ENCODE measurements at places on chromosomes 13 and 19. TPM values are rescaled to one million over a fixed set of nuclear protein-coding genes. Genes with fewer than 3 reads are reported as not detected.
A peak's percentile ranks its signal among the peaks of the same experiment; 100 is the strongest.

DNA sequence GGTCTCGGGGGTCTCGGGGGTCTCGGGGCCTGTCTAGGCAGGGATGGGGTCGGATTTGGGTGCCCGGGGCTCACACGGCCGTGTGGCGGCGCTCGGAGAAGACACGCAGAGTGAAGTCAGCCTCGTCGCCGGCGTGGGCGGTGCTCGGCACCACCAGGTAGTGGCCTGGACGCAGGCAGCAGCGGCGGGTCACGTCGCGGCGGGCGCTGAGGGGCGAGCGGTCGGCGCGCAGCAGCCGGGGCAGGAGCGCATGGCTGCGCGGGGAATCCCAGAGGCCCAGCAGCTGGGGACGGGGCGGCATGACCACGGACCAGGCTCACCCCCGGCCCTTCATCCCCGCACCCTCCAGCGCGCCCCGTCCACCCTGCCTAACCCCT, 8.2 kb downstream of the CAPN12 start:
- no peak overlapping the region for H3K27ac ChIP-seq
- peaks cover 24% of the 10 kb centered on the region for H3K4me1 ChIP-seq
- H3K36me3 ChIP-seq, result peaks cover 11% of the 10 kb centered on the region
- no peaks in the 10 kb centered on the region for H3K27me3 ChIP-seq

- peak within 1 kb of the TSS; percentile 92 for H3K4me3 ChIP-seq
- H3K36me3 ChIP-seq, result peaks cover 29% of the 10 kb centered on the region
- H3K4me1 ChIP-seq, result peaks cover 11% of the 10 kb centered on the region
- peak; percentile 79 for DNase-seq
These were observed at the start of gene CDC16 for GRCh38 chr13:114234645-114235421. Gene CDC16, plus strand, starts transcription at chr13:114234897. Its CDS starts 188 bp downstream, at chr13:114235085.

The SELENOV gene
- not detected for total RNA-seq

The ZNF610 gene
- 5.7 TPM for total RNA-seq

The ZNF71 gene
- total RNA-seq, result 10.9 TPM

The TUBB4A gene
- 0.75 TPM for total RNA-seq

The SLC25A41 gene
- 0.55 TPM for total RNA-seq

GRCh38 chr19:10655457-10656312, 1.5 kb downstream of the ILF3 start:
- H3K4me3 ChIP-seq, result peak overlapping the region; percentile 96
- peak overlapping the region; percentile 99 for H3K27ac ChIP-seq
- peaks cover 13% of the 10 kb centered on the region for H3K4me1 ChIP-seq
- no peaks in the 10 kb centered on the region for H3K27me3 ChIP-seq

The PRTN3 gene
- not detected for total RNA-seq

GRCh38 chr19:14375582-14376291, 5.5 kb upstream of the ADGRE5 start:
- H3K27me3 ChIP-seq, result no peaks in the 10 kb centered on the region
- no peak overlapping the region for H3K27ac ChIP-seq
- no peak overlapping the region for H3K4me3 ChIP-seq
- H3K36me3 ChIP-seq, result no peaks in the 10 kb centered on the region
- DNase-seq, result no peak

The DOCK6 gene
- total RNA-seq, result 48.2 TPM

The ZNF20 gene
- total RNA-seq, result 8.2 TPM

The PALM3 gene
- 1.6 TPM for total RNA-seq

- H3K4me1 ChIP-seq, result no peaks in the 10 kb centered on the region
- H3K36me3 ChIP-seq, result no peaks in the 10 kb centered on the region
- H3K27ac ChIP-seq, result no peak overlapping the region
- peak; percentile 6 for DNase-seq
These were observed 199.4 kb downstream of the USP12 start for GRCh38 chr13:26971990-26972887.

The ZNF583 gene
- 6.4 TPM for total RNA-seq

DNA sequence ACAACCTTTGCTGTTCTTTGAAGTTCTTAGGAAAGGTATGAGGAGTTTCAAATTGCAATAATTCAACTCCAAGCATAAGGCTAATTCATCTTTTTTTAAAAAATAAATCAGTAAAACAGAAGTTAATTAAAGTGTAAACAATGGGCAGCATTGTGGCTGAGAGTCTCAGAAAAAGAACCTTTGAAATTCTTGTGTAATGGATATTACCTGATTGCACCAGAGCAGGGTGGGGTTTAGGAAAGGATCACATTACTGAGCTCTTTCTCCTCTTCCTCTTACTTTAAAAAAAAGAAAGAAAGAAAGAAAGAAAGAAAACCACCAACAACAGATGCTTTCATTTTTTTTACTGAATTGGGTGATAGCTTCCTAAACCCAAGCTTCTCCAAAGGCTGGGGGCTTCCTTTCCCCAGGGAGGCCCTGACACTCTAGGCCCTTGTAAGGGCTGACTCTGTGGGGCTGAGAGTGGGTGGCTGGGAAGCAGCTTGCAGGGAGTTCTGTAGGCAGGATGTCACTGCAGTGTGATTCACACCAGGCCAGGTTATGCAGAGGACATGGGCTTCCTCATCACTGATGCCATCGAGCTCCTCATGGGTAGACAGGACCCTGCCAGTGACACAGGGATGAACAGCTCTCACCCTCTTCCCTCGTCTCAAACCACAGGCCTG, 564.5 kb downstream of the FGF9 start:
- H3K36me3 ChIP-seq, result no peaks in the 10 kb centered on the region
- no peak for DNase-seq
- H3K4me1 ChIP-seq, result no peaks in the 10 kb centered on the region
- H3K27ac ChIP-seq, result no peak overlapping the region

The CYP4F3 gene
- not detected for total RNA-seq

The SNAPC2 gene
- total RNA-seq, result 14.7 TPM

The WDR88 gene
- not detected for total RNA-seq

GRCh38 chr19:40786060-40787037, 8.3 kb downstream of the RAB4B start:
- H3K4me1 ChIP-seq, result no peaks in the 10 kb centered on the region
- DNase-seq, result no peak
- H3K4me3 ChIP-seq, result no peak overlapping the region
- H3K27me3 ChIP-seq, result no peaks in the 10 kb centered on the region
- H3K27ac ChIP-seq, result no peak overlapping the region

The ZSCAN4 gene
- 1.2 TPM for total RNA-seq

The KLF1 gene
- not detected for total RNA-seq

GRCh38 chr13:66612983-66613382, 617.2 kb downstream of the PCDH9 start:
- H3K27me3 ChIP-seq, result no peaks in the 10 kb centered on the region
- H3K4me1 ChIP-seq, result no peaks in the 10 kb centered on the region
- H3K27ac ChIP-seq, result no peak overlapping the region
- H3K4me3 ChIP-seq, result no peak overlapping the region

- peak overlapping the region; percentile 59 for H3K27ac ChIP-seq
- H3K36me3 ChIP-seq, result peaks cover 4% of the 10 kb centered on the region
- no peaks in the 10 kb centered on the region for H3K27me3 ChIP-seq
- peak; percentile 78 for DNase-seq
These were observed 68.0 kb downstream of the KDM4B start for GRCh38 chr19:5036698-5037563.

The ZNF90 gene
- total RNA-seq, result 3.1 TPM

The GPATCH1 gene
- total RNA-seq, result 6.1 TPM

The C13orf42 gene
- not detected for total RNA-seq

The LYPD3 gene
- total RNA-seq, result 0.22 TPM

The DMPK gene
- total RNA-seq, result 75.2 TPM

GRCh38 chr13:62035981-62036380, 620.3 kb upstream of the PCDH20 start:
- H3K36me3 ChIP-seq, result no peaks in the 10 kb centered on the region
- no peak for DNase-seq
- H3K27ac ChIP-seq, result no peak overlapping the region
- H3K27me3 ChIP-seq, result no peaks in the 10 kb centered on the region
- no peak overlapping the region for H3K4me3 ChIP-seq

- peaks cover 14% of the 10 kb centered on the region for H3K4me1 ChIP-seq
- H3K27me3 ChIP-seq, result peaks cover 35% of the 10 kb centered on the region
- no peak overlapping the region for H3K27ac ChIP-seq
- peak; percentile 47 for DNase-seq
These were observed 12.8 kb upstream of the PEAK3 start for GRCh38 chr19:2294687-2295335.

DNA sequence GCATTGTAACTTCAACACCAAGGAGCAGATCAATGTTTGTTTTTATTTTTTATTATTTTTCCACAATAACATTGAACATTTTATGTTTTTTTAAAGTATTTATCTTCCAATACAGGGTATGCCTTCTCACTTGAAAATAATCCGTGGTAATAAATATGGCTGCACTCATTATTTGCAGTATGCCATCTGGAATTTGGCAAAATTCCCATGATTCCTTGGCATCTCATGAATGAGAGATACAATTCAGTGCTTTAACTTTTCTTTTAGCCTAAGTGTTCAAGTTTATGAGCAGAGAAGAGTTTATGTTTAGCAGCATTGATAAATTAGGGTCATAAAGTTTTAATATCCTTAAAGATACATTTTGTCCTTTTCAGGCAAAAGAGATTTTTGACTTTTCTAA, 1109.6 kb upstream of the ATXN8OS start:
- H3K36me3 ChIP-seq, result no peaks in the 10 kb centered on the region
- H3K4me3 ChIP-seq, result no peak overlapping the region
- DNase-seq, result no peak

DNA sequence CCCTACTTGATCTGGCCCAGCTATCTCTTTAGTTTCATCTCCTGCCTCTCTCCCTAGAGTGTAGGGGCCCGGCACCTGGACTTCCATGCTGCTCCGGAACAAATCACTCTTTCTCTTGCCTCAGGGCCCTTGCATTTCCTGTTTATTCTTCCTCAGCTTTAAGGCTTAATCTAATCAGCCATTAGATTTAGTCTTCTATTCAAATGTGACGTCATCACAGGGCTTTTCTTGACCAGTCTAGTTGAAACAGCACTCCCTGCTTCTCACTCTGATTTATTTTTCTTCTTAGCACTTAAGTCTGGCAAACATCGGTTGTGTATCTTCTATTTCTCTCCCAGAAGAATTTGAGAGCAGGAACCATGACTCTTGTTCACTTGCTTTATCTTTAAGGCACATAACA, 564.1 kb downstream of the EFNB2 start:
- H3K27ac ChIP-seq, result no peak overlapping the region
- H3K27me3 ChIP-seq, result no peaks in the 10 kb centered on the region
- DNase-seq, result no peak
- no peaks in the 10 kb centered on the region for H3K36me3 ChIP-seq
- no peaks in the 10 kb centered on the region for H3K4me1 ChIP-seq

DNA sequence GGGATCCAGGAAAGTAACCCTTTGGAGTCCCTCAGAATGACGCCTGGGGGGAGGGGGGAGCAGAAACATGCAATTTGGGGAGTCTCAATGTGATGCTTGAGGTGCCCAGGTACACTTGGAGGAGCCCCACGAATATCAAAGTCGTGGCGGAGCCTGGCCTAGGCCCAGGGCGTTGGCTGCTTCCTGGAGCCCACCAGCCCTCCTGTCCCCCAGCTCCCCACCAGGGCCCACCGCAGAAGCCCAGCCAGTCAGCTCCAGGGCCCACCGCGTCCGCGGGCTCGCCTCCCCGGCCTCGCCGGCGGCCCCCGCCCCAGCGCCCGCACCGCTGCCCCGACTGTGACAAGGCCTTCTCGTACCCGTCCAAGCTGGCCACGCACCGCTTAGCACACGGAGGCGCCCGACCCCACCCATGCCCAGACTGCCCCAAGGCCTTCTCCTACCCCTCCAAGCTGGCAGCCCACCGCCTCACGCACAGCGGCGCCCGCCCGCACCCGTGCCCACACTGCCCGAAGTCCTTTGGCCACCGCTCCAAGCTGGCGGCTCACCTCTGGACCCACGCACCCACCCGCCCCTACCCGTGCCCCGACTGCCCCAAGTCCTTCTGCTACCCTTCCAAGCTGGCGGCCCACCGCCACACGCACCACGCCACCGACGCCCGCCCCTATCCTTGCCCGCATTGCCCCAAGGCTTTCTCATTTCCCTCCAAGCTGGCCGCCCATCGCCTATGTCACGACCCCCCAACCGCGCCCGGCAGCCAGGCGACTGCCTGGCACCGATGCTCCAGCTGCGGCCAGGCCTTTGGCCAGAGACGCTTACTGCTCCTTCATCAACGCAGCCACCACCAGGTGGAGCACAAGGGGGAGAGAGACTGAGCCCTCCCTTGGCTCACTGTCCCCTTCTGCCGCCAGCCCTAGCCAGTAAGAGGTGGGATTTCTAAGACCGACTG, 2.1 kb downstream of the ZNF575 start:
- DNase-seq, result no peak
- H3K27me3 ChIP-seq, result no peaks in the 10 kb centered on the region
- peaks cover 9% of the 10 kb centered on the region for H3K36me3 ChIP-seq
- no peak overlapping the region for H3K4me3 ChIP-seq
- no peak overlapping the region for H3K27ac ChIP-seq
- H3K4me1 ChIP-seq, result peaks cover 16% of the 10 kb centered on the region

The GJA3 gene
- total RNA-seq, result 0.72 TPM

The CASP14 gene
- total RNA-seq, result not detected

DNA sequence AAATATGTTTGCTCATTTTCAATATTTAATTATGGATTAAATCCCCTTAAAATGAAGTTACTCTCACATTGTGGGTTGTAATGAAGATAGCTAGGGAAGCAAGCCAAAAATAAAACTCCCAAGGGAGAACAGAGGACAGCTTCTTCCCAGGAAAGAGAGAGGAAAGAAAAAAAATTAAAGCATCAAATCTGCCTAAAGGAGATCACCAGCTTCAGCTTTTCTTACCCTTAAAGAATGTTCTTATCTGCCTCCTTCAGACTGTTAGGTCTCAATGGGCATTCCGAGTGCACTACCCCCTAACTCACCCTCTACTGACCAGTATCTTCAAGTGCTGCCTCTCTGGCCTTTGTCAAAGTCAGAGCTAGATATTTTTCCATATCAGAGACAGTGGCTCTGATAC, 55.2 kb downstream of the XPO4 start:
- no peak overlapping the region for H3K27ac ChIP-seq
- H3K27me3 ChIP-seq, result no peaks in the 10 kb centered on the region
- H3K36me3 ChIP-seq, result no peaks in the 10 kb centered on the region
- no peak overlapping the region for H3K4me3 ChIP-seq
- no peak for DNase-seq
